ENCODE measurements at places on chromosomes 12 and 14.

DNA sequence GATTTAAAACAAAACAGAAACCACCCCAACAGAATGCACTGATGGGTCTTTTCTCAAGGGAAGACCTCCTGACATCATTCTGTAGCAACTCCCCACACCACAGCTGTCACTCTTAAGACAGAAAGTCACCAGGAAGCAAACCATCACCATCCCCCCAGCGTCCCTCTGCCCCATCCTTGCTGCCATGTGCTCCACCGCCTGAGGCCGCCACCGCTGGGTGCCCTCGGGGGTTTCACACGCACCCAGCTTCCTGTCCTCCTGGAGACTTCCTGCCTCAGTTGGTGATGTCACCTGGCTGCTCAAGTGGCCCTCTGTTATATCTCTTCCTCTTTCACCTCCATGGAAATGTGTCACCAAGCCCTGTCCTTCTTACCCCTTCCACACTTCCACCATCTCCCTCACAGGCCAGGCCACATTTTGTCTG lies 71.4 kb upstream of the GPR68 start:
- no peak for DNase-seq

GRCh38 chr14:93184391-93185348 lies at the start of the genes LYSET and MOAP1:
LYSET (plus strand) TSS chr14:93185317; CDS start chr14:93185406, 89 bp downstream.
MOAP1 (minus strand) TSS chr14:93184897; CDS start chr14:93184242, 655 bp downstream.
- peak; percentile 87 for DNase-seq

- no peak for DNase-seq
Measured at GRCh38 chr14:99928963-99929362, 135.8 kb downstream of the EML1 start.

- no peak for DNase-seq
Measured at GRCh38 chr14:76348898-76349297, 27.0 kb upstream of the ESRRB start.

- no peak for DNase-seq
Measured at GRCh38 chr12:58504143-58504938, 416.0 kb downstream of the LRIG3 start.

GRCh38 chr12:130258863-130259262 lies 78.8 kb upstream of the PIWIL1 start:
- no peak for DNase-seq

GRCh38 chr14:62409169-62409568 lies 636.1 kb downstream of the KCNH5 start:
- DNase-seq, result no peak

DNA sequence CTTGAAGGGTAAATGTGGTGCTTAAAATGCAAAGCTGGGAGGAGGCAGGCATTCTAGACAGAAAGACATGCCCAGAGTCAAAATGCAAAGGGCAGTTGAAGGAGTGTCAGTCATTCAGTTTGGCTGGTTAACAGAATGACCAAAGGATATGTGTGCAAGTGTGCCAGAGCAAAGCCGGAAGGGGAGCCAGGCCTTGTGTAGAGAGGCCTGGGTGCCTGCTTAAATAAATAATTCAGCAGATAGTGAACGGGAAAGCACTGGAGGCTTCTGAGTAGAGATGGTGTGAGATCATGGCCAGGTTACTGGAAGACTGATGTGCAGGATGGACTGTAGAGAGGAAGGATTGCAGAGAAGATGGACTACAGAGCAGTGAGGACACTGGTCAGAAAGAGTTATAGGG lies 244.9 kb downstream of the PRKD1 start:
- DNase-seq, result no peak

- no peak for DNase-seq
Measured at GRCh38 chr12:19553175-19553574, 113.9 kb downstream of the AEBP2 start.

DNA sequence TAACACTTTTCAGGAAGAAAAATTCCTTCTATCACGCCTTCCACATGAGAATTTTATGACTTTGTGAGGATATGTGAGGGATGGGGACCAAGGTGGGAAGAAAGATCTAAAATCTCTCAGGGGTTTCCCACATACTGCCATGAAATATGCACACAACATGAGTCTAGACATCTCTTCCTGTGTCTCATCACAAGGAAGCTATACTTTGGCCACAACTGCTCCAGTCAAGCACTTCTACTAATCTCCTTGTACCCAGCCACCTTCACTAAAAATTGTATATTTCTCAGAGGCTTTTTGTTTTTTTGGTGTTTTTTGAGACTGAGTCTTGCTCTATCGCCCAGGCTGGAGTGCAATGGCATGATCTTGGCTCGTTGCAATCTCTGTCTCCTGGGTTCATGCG lies 3.2 kb downstream of the OSBPL8 start:
- DNase-seq, result no peak

- DNase-seq, result no peak
Measured at GRCh38 chr14:98112194-98112780, 1159.7 kb downstream of the BCL11B start.

DNA sequence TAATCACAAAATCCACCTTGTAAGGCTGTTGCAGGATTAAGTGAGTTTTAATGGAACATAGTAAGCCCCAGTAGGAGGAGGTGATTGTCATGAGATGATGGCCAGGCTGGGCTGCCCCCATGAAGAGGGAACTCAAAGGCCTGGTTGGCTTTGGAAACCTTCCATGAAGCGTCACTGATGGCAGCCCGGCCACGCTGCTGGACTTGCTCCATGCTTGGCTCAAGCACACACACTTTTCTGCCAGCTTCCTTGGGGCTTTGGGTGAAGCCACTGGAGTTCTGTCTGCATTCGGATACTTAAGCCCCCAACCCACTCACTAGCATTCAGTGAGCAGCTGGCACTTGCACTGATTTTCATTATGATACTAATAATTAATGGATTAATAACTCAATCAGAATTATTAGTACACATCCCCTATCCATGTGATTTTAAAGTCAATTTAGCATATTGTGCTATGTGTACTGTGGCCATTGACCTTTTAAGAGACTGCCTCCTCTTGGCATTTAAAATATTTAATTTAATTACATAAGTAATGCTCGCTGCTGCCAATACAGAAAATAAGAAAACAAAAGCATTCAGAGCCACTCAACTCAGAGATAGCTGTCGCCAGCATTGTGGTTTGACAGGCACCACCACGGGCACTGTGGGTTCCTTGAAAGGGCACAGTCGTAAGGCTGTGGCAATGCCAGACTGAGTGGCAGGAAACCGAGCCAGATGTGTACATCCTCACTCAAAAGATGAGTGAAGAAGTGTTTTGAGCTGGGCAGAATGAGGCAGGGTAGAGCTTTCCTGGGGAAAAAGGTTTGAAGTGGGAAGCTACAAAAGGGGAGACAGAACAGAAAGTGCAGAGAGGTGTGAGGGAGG lies 15.9 kb downstream of the KRT85 start:
- DNase-seq, result peak; percentile 35

GRCh38 chr12:119660076-119660475 lies 7.9 kb upstream of the PRKAB1 start:
- no peak for DNase-seq

GRCh38 chr12:111174251-111174960 lies 194.5 kb downstream of the PHETA1 start:
- no peak for DNase-seq

- DNase-seq, result no peak
Measured at GRCh38 chr12:1575408-1576401, 18.7 kb downstream of the FBXL14 start.

DNA sequence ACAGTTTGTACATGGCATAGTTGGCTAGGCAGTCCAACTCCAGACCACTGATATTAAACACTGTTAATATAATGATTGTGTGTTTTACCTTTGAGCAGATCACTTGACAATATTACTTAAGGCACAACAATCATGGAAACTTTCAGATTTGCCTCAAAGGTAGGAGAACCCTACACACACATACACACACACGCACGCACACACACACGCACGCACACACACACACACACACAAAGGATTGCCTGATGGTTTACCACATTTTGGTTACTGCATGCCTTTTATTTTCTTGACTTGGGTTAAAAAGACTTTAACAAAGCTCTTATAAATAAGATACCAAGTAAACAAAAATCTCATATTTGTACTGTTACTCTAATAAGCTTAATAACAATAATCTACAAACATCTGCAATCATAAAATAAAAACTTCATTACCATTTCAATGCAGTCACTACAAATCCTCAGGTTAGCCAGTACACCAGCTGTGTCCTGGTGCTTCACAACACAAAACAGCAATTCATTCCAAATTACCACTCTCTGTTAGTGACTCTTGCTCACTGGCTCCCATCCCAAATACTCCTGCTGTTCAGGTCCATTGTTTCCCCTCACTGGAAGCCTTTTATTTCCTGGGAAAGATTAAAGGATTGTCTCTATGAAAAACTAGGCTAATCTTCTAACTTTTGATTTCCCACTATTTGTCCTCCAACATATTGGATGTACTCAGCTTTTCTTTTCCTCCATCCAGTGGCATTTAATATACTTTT lies 175.2 kb upstream of the ATP2B1 start:
- DNase-seq, result no peak

DNA sequence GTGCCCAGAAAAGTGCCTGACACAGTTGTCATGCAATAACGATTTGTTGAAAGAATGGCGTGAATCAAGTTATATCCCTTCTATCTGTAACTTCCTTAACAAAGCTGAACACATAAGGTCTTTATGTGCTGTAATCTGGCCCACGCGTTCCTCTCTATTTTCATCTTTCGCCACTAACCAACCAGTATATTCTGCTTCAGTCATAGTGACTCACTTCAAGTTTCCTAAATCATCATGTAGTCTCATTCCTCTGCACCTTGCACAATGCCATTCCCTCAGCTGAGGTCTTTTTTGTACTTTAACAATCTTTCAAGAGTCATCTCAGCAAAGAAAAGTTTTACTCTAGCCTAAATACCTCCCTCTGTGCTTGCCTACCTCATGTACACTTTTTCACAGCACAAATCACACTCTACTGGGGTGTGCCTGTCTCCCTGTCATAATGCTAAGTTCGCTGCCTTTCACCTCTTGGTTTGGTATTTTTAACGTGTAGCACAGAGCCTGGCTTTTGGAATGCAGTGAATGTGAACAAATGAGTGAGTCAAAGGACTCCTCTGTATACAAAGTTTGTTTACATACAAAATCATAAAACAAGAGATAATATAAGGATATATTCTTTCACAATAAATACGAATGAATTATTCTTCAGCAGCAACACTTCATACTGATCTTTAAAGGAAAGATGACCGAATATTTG lies 2.9 kb upstream of the CMAS start:
- no peak for DNase-seq

GRCh38 chr12:1634590-1635191 lies 5.7 kb downstream of the WNT5B start:
- DNase-seq, result no peak

- no peak for DNase-seq
Measured at GRCh38 chr12:50325890-50326391, 42.6 kb upstream of the LIMA1 start.

DNA sequence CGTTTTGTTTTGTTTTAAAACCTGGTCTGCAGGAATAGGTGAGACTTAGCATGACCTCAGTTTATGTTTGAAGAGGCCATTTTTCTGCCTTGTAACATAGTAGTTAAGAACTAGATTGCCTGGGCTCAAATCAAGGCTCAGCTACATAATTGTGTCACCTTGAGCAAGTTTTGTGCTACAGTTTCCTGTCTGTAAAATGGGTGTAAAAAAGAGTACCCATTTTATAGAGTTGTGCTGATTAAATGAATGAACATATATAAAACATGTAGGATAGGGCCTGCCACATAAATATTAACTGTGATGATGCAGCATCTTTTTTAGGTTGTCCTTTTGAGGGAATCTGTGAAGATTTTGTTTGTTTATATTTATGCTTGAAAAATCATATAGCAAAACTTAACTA lies 7.2 kb downstream of the WNK1 start:
- DNase-seq, result no peak

GRCh38 chr14:70662080-70662479 lies 20.4 kb downstream of the TTC9 start:
- no peak for DNase-seq

GRCh38 chr14:58479975-58480374 lies 52.5 kb downstream of the KIAA0586 start:
- DNase-seq, result no peak

GRCh38 chr12:106885026-106885425 lies 70.7 kb upstream of the TMEM263 start:
- no peak for DNase-seq

GRCh38 chr14:67345583-67345982 lies 14.0 kb downstream of the ATP6V1D start:
- DNase-seq, result no peak

DNA sequence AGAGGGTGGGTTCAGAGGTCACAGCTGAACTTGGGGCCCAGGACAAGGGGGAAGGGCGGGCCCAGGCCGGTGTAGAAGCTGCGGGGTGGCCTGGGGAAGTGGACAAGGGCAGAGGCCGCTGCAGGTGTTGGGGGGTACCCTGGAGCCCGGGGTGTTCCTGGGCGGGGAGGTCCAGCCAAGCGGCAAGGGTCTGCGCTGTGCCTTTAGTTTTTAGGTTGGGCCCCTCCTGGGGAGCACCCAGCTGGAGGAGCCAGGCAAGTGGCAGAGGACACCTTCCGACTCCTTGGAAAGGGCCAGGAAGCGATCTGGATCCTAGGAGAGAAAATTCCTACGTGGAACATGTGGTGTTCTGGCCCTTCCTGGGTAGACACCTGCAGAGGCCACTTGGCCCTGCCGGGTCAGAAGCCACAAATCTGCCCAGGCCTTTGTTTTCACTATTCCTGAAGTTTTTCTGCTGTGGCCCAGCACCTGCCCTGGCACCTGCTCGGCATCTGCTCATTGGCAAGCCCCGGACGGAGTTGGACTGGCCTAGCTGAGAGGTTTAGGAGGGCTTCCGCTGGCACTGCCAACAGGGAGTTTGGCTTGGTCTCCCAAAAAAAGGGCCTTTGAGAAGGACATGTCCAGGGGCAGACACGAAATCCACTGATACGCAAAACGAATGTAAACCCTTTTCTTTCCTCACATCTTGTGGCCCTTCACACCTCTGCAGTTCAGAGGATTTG lies 61.1 kb downstream of the SMUG1 start:
- DNase-seq, result no peak

DNA sequence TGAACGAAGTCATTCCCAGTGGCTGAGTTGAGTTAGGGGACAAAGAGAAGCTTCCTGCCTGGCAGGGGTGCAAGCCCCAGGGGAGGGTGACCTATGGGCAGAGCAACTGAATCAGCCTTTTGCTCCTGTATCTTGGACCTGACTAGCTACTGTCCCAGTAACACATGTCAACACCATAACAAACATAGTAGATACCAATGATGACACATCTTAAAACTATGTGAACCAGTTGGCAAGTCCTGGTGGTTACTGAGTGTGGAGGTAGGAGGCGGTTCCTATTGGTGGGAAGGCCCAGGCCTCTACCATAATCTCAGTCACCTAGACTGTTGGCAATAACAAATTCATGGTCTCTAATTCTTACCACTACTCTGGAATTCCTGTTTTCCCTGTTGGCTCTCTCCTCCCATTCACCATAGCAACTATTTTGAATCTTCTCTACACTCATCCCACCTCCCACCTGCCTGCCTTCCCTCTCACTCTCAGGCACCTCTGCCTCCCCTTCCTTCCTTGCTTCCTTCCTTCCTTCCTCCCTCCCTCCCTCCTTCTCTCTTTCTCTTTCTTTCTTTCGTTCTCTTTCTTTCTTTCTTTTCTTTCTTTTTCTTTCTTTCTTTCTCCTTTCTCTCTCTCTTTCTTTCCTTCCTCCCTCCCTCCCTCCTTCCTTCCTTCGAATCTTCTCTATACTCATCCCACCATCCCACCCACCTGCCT lies 8.1 kb upstream of the P2RX7 start:
- DNase-seq, result no peak

Data from nucleus accumbens (tissue), 56 donors.